ENCODE measurements at places on chromosomes 3 and 15.

- no peak for DNase-seq
Measured at GRCh38 chr3:72628065-72628464, 220.2 kb downstream of the SHQ1 start.

GRCh38 chr3:187567021-187567420 is 103.2 kb downstream of the SST start:
- DNase-seq = no peak

GRCh38 chr3:171494457-171495109 is 34.4 kb upstream of the TNIK start:
- no peak for DNase-seq

DNA sequence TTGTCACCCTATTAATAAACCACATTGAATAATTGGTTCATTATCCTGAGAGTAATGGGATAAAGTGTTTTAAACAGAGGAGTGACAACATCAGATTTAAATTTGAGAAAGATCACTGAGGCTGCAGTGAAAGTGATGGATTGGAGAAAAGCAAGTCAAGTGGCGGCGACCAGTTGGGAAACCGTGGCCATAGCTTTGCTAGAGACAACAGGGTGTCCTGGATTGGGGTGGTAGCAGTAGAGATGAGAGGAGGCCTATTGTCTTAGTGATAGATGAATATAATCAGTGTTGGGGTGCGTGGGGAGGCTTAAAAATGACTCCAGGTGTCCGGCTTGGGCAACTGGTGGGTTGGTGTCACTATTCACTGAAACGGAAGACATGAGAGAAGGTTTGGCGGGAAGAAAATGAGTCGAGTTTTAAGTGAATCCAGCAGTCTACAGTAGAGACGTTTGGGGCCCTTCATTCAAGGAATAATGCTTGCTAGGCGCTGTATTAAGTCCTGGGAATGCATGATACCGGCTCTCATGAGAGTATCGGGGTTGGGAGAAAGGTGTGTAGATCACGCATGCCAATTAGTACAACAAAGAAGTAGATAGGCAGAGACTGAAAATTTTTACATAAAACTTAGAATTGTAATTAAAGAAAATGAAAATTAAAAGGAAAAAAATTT is 819 bp downstream of the NEK4 start:
- DNase-seq = no peak

DNA sequence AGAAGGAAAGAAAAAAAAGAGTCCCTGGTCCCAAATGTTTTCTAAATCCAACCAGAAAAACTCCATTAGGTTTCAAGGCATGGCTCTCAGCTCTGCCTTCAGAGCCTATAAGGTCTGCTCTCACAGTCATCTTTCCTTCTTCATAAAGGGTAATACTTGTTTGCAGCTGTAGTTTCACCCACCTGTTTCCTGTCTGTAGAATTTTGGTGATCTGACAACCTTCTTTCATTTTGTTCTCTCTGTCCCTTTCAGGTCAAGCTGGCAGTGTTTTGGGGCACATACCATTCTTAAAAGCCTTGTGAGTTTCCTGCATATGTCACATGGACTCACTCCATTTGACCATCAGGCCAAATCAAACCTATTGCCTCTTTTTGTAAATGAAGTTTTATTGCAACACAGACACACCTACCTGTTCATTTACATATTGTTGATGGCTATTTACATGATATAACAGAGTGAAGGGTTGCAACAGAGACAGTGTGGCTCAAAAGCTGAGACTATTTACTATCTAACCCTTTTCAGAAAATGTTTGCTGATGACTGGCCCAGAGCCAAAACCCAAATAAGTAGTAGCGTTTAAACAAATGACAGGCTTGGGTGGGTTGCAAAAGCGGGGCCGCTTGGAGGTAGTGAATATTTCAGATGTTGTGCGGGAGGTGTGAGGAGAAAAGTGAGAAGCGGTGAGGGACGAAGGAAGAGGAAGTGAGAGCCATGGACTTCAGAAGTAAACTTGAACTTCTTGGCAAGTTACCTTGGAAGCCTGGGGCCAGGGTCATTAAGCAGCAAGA is 292.7 kb upstream of the PROK2 start:
- no peak for DNase-seq

GRCh38 chr3:3573341-3573740 is 225.9 kb upstream of the LRRN1 start:
- no peak for DNase-seq

- no peak for DNase-seq
Measured at GRCh38 chr3:123344175-123344906, 104.5 kb downstream of the ADCY5 start.

Data from activated CD4-positive, alpha-beta T cell treated with anti-CD3 and anti-CD28 coated beads for 24 hours (primary cell).